Stimulated activated CD4-positive, alpha-beta T cell treated with anti-CD3 and anti-CD28 coated beads, Interleukin-12 subunit alpha, Interleukin-12 subunit beta, amount 100 ng/mL, for 4 hours (primary cell): ENCODE measurements at places on chromosomes 7 and 10.

GRCh38 chr10:131803860-131804425 lies 96.9 kb upstream of the PPP2R2D start:
- no peak for DNase-seq

DNA sequence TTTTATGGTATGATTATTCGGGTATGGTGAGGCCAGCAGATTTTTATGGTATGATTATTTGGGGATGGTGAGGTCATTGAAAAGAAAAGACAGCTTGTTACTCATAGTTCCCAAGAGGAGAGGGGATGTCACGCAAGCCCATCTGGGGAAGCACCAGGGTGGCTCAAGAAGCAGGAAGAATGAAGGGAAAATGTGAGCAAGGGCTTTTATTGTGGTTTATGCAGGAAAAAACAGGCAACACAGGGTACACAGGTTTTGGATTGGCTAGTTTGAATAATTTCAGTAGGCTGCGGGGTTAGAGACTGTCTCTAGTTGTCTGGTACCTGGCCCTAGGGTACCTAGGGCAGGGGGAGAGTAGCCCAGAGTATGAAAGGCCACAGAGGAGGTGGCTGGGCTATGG lies 26.8 kb upstream of the DGKI start:
- no peak for DNase-seq

DNA sequence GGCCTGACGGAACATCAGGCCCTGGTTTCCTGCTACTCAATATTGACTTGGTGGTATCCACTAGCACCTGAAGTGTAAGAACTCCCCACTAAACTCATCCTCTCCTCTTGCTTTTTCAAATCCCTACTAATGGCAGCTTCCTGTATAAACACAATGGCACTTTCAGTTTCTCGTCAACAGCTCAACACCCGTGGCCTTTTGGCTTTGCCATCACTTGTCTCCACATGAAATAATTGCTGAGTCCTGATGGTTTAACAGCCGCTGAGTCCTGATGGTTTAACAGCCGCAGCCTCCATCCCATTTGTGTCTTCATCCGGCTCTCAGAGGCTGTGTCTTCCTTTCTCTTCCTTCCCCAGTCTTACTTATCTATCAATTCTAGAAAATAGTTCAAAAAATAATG lies 261.4 kb upstream of the PITRM1 start:
- no peak for DNase-seq

DNA sequence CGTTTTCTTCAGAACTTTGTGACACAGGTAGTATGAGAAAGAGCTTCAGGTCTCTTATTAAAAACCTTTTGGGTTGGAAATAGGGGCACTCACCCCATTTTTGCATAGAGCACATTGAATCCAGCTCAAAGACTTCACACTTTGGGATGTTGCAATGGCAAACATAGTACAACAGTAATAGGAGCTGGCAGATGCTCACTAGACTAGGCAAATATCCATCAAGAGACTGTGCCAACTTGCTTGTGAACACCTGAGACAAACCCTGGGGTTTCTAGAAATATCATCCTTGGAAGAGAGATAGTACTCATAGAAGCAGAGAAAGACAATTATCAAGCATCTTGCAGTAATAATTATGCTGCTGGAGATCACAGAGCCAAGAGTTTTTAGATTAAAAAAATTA lies 280.0 kb downstream of the CACNA2D1 start:
- DNase-seq: no peak

DNA sequence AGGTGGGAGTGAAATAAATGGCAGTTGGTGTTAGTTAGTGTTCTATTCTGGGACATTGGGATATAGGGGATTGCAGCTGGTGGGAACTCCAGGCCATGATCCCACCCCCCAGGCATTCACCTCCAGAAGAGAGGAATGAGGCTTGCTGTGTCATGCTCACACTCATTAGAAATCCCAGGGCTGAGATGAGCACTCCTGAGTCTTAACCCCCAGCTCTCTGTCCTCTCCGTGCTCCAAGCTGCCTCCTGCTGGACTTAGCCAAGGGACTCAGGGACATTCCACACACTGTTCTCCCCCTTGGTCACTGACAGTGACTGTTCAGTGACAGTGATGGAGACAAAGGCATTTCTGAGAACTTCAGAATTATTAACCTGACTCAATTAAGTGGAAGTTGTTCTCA lies 21.5 kb downstream of the CYP26A1 start:
- no peak for DNase-seq

- DNase-seq: peak; percentile 17
Observed at GRCh38 chr7:129188372-129188891, at the start of gene SMO. SMO (plus strand) TSS chr7:129188633; CDS start chr7:129189152, 519 bp downstream.

- DNase-seq: no peak
Observed at GRCh38 chr7:150341263-150342120, at the start of gene RARRES2. RARRES2 (minus strand) TSS chr7:150341629; CDS start chr7:150340609, 1,020 bp downstream.

GRCh38 chr7:44145969-44146911 lies 5.1 kb upstream of the MYL7 start:
- peak; percentile 67 for DNase-seq

DNA sequence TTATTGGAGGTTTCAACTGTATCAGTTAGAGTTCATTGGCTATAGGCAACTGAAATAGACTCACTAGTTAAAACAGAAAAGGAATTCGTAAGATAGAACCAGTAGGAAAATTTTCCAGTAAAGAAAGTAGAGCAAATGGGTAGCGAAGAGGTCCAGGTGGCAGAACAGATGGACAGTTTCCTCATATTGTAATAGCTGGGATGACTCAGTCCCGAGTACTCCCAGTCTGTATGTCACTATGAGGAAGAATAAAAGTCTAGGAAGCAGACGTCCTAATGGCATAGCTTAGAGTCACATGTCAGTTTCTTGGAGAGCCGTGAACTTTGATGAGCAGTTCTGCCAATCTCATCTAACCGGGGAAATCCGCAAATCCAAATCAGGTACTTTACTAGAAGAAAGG lies 95.3 kb downstream of the RNF32 start:
- no peak for DNase-seq

GRCh38 chr10:49552277-49552676 lies 13.4 kb upstream of the ERCC6 start:
- no peak for DNase-seq

GRCh38 chr10:5944389-5945189 lies 32.8 kb downstream of the IL15RA start:
- DNase-seq: no peak

DNA sequence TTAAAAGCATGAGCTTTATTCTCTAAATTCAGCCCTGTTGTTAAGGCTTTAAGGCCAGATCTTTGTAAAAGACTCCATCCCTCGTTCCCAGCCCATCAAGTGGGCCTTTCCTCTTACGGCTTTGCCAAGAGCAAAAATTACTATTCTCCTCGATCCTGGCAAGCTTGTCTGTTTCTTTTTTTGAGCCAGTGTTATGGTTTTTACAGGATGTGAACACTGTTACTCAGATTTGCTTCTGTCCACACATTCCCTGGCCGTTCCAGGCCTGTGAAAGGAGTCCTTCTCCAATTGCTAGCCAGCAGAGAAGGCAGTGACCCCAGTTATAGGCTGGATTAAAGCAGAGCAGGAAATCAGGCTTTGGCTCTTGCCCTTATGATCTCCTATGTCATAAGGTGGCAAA lies 47.0 kb upstream of the EPC1 start:
- no peak for DNase-seq

- DNase-seq: no peak
Observed at GRCh38 chr10:115136616-115137015, 43.5 kb downstream of the ATRNL1 start.

- DNase-seq: no peak
Observed at GRCh38 chr10:70528741-70529362, 50.3 kb downstream of the PALD1 start.

DNA sequence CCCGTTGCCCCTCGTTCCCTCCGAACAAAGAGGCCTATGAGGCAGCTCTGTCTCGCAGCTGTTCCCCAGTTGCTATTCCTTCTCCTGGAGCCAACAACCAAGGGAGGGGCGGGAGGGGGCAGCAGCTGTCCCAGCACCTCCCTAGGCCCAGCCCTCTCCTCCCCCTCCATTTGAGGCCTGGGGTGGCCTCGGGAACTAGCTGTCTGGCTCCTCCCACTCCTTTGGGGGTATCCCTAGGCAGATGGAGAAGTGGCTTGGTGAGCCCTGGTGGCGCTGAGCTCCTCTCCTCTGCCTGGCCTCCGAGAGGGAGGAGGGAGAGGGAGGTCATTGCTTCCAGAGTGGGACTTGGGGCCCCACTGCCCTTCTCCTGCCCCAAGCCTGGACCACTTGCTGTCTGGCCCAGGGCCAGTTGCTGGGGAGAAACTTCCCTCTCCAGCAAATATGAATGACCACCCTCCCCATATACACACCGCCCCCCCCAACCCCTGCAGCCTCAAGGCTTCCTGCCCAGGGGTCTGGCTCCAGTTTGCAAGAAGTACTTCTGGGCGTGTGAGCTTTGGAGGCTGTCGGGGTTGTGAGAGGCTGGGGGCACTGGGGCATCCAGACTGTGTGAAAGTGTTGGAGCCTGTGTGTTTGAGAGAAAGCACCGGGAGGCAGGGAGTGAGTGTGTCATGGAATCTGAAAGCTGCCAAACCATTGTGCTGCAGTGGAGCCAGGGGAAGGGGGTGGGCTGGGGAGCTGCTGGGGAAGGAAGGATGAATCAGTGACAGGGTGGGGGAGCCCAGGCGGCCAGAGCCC lies 3.1 kb downstream of the FLNC start:
- DNase-seq: no peak

GRCh38 chr10:132532179-132532578 lies 5.4 kb upstream of the INPP5A start:
- DNase-seq: no peak

DNA sequence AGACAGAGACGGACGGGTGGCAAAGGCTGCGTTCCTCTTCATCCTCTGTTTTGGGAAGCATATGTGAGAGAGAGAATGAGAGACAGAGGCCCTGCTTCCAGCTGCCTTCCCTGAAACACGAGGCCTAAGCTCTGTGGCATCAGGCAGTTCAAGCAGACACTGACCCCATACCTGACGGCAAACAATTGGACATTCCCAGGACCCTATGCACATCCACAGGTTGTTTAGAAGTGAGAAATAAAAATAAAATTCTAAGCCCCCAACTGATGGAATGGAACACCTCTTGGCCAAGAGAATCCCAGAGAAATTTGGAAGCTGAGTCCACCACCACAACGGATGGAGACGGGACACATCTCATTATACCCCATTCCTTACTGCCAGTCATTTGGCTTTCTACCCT lies 105.3 kb downstream of the CPXM2 start:
- no peak for DNase-seq
